Neuronal stem cell (in vitro differentiated cells): ENCODE measurements at places on chromosomes 1 and 21.

DNA sequence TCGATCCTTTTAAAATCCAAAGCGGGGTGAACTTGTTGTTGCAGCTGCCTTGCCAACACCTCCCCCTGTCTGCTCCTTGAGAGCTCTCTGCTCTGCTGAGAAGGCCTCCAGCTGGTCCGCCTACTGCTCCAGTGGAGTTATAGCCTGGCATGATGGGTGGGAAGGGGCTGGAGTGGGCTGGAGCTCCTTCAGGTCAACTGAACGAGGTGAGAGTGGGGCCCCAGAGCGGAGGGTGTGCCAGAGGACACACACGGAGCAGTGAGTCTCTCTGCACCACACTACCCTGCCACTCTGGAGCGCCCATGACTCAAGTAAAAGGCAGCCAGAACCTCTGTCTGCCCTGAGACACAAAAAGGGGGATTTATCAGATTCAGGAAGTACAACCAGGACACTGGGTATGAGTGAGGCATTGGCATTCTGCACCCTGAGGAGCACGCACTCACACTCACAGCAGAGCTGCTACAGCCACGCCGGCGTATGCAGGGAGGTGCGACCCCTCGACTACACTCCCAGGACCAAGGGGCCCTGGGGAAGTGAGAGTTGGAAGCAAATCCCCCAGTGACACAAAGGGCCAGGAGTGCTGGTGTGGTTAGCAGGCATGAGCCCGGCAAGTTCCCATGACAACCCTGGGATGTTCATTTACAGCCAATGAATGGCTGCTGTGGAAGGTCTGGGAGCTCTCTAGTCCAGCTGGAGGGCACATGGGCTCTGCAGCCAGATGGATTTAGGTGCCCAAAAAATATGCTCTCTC, 28.0 kb upstream of the EVA1B start:
- peak; percentile 83 for DNase-seq

DNA sequence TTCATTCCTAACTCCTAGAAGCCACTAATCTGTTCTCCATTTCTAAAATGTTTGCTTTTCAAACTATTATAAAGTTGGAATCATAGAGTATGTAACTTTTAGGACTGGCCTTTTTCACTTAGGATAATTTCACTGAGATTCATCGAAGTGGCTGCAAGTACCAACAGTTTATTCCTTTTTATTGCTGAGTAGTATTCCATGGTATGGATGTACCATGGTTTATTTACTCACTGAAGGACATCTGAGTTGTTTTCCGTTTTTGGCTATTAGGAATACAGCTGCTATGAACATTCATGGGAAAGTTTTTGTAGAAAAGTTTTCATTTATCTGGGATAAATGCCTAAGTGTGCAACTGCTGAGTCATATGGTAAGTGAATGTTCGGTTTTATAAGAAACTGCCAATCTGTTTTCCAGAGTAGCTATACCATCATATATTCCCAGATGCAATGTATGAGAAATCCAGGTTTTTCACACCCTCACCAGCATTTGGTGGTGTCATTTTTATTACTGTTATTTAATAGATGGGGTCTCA, 66.3 kb downstream of the SLC27A3 start:
- no peak for DNase-seq

DNA sequence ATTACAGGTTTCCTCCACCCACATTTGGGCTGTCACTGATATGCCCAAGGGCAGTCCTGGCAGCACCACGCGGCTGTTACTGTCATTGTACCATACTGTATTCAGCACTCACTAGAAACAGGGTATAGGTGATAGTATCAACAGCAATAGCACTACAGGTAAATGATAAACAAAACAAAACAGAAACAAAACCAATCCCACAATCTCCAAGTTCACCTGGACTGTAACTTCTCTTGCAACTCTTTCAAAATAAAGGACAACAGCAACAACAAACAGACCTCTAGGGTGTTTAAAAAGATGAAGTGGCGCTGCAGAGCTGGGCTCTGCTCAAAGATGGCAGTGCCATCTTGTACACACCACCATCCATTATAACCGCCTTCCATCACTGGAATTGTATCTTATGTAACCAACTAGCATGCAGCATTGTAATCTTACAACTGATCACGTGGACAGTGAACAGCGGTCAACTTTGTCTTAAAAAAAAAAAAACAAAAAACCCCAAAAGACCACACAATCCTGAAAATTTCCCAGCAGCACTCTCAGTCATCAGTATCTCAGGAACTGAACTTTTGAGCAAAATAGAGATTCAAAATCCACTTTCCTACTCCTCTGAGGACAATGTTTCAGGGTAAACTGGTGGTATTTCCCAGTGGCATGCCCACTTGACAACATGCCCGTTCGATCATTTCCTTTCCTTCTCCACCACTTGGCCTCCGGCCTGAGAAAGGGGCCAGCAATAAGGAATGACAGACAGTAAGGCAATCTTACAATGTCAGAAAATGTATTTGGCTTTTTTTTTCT, 3.8 kb downstream of the IRF2BP2 start:
- no peak for DNase-seq

- no peak for DNase-seq
Observed at GRCh38 chr1:70057500-70057899, 147.9 kb downstream of the LRRC40 start.
